ENCODE measurements at places on chromosomes 3 and 15.

- no peak for DNase-seq
Observed at GRCh38 chr3:41431386-41431785, 232.1 kb downstream of the CTNNB1 start.

- no peak for DNase-seq
Observed at GRCh38 chr3:116242825-116243224, 202.5 kb downstream of the LSAMP start.

DNA sequence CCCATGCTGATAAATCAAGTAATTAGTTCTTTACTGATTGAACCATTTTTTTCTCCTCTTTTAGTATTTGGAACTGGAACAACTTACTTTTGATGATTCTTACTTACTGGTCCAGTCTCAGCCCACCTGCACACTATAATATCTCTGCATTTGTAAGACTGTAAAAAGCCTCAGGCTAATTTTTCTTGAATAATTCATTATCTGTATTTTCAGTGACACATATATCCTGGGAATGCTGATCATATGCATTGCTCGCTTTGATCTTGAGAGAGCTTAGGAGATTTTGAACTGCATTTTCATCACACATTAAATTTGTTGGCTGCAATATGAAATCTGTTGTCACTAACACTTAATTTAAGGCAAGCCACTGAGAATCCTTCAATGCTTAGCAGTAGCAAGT is 760.6 kb downstream of the EDEM1 start:
- no peak for DNase-seq

DNA sequence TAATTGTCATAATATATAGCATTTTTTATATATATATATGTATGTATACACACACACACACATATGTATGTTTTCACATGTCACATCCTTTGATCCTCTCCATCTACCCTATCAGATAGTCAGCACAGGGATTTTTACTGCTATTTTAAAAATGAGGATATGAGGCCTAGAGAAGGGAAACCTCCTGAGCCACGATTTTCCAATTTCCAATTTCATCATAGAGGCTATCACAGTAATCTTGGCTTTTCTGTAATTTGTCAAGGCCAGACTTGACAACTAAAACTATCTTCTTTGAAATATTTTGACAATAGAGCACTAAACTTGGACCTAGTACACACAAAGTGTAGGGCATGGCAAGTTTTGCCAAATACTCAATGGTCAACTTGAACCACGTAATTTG is 42.5 kb downstream of the IL1RAP start:
- DNase-seq = no peak

DNA sequence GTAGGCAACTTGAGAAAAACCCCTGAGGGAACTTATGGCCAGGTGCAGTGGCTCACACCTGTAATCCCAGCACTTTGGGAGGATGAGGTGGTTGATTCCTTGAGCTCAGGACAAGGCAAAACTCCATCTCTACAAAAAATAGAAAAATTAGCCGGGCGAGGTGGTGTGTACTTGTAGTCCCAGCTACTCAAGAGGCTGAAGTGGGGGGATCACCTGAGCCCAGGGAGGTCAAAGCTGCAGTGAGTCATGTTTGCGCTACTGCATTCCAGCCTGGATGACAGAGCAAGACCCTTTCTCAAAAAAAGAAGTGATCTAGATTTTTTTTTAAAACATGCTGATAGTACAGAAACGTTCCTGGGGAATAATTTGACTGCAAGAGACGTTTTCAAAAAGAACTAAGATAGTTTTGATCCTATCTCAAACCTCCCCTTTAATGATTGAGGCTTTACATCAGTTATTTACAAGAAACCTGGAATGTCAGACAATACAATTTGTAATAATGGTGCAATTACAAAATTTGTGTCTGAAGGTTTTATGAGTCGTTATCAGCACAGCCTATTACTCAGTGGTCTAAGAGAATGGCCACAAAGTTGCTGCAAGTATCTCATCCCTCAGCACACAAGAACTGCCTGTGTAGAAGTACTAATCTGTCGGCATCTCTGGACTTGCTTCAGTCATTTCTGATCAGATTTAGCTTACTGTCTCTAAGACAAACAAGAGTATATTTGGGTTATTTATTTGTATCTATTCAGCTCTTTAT is 32.2 kb upstream of the KLHL25 start:
- DNase-seq = peak; percentile 18

GRCh38 chr15:74050556-74051234 is 31.7 kb downstream of the GOLGA6A start:
- DNase-seq = no peak

DNA sequence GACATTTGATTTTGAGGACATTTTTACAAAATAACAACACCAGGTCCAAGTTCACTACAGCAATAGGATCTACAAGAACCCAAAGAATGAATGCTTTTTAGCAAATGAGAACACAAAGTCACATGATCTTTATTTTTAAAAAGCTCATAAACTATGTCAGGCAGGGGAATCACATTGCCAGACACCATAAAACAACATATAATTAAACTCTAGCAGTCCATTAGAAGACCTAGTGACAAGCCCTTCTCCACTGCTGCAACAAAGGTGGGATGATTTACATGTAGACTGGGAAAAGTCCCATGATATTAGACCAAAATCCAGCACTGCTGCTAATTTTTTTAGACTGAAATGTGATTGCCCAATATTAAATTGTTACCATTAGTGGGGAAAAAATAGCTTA is 92.6 kb downstream of the FHIT start:
- DNase-seq = no peak

DNA sequence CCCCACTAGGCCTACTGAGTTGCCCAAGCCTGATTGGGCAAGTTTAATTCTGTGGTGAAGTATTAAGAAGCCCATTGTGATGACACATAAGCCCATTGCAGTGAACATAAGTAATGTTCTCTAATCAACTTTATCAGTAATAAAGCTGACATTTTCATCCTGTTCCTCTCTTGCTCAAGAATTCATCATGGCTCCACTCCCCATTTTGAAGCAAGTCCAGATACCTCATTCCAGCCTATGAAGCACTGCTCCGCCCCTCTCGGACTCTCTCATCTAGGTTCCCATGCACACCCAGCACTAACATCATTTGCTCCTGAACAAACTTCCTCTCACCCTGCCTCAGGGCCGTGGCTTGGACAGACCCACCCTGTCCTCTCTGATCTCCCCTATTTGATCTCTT is 10.5 kb downstream of the SHF start:
- no peak for DNase-seq

DNA sequence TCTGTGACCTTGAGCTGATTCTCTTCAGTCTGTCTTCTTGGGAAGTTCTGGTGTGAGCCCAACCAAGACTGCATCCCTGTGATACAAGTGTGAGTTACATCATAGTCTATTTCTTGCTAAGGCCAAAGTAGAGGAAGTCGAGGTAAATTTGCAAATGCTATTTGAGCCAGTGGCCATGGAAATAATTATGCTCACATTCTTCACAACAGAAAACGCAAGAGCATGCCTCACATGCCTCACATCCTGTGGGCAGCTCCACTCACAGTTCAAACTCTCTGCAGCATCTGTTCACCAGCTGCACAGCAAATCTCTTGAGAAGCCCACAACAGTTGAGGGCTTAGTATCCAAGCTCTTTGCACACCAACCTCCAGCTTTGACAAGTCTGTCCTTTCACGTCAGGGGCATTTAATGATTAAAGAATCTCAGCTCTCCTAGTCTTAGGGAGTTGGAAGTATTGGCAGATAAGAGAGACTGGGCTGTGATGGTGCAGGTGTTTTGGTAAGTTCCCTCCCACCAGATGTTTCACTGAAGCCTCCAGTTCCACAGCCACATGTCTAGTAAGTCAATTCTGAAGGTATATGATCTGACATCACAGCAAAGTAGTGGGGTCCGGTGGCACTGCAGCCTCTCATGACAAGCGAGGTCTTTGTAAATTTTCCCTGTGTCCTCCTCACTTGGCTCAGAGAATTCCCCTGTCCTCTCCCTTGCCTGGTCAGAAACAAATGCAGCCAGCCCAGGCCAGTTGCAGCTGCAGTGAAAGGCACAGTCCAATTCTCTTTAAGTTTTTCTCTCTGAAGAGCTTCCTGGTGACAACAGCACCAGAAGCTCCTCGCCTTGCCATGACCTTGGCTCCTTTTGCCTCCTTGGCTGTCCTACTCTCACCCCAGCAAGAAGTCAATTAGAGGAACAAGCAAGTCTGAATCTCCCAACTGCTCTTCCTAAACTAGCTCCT is 166.1 kb downstream of the SSR3 start:
- DNase-seq = peak; percentile 99

DNA sequence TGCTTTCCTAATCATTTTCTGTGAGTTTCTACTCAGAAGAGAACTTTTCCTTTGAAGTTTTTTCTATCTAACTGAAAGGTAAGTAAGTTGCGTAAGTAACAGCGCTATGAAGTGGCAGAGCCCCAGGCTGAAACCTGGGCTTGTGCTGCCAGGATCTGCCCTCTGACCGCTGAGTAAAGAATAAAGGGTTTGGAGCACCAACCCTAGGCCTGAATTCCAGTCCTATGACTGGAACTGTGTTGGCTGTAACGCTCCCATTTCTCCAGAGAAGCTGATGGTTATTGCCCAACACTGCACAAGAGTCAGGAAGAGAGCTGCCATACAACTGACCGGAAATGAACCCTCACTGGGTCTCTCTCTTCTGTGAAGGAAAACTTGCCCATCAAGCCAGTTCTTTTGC is 87.0 kb downstream of the FOXB1 start:
- peak; percentile 86 for DNase-seq

DNA sequence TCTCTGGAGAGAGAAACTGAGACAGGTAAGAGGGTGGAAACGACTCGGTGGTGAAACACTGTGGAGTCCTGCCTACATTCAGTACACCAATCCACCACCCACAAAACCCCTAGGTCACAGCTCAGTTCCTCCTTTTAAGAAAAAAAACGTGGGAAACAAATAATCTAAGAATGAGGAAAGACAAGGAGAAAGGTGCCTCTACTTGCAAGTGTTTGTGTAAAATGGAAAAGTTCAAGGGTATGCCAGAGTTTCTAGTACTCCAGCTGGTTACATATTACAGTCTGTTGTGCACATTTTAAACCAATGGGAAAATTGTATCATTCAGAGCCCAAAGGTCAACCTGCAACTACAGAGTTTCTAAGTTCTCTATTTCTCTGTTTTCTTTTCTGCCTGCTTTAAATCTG is 32.2 kb downstream of the HGD start:
- DNase-seq = no peak

GRCh38 chr3:61331929-61332552 is 80.8 kb upstream of the FHIT start:
- no peak for DNase-seq

GRCh38 chr3:18791182-18791581 is 357.1 kb upstream of the KCNH8 start:
- no peak for DNase-seq

GRCh38 chr15:48090666-48091065 is 30.1 kb upstream of the SLC24A5 start:
- no peak for DNase-seq

DNA sequence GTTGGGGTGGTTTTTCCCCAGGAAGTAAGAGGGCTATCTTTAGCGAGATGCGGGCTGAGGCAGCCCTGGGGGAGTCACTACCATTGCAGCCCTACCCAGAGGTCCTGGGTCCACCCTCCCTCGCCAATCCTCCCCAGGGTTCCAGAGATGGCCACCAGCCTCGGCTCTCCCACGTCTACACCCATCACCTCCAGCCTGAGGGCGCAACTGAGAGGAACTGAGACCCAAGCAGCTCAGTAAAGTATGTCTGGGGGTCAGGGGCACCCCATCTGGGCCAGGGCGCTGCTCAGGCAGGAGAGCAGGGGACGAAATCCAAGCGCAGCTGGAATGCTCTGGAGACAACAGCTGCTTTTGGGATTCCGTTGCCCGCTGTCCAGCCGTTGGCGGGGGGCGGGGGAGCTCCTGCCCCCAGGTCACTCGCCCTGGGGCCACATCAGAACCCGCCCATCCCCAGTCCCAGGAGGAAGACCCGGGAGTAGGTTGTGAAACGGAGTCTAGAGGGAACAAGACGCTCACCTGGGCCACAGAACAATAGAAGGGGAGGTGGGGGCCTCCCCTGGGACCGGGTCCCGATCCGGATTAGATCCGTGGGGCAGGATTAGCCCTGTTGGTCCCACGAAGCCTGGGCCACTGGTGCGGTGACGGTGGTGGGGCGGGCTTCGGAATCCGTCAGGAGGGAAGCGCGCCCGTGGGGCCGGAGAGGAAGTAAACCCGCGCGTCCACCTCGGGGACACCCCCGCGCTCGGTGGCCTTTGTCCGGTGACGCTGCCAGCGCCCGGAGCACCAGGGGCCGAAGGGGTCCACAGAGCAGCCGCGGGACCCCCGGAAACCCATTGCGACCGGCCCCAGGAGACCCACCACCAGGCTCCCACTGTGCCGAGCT is 1.4 kb upstream of the NDUFAF3 start:
- no peak for DNase-seq

- DNase-seq = no peak
Observed at GRCh38 chr15:35271371-35272043, 186.4 kb upstream of the NANOGP8 start.
